ENCODE measurements at places on chromosomes 4 and X.

DNA sequence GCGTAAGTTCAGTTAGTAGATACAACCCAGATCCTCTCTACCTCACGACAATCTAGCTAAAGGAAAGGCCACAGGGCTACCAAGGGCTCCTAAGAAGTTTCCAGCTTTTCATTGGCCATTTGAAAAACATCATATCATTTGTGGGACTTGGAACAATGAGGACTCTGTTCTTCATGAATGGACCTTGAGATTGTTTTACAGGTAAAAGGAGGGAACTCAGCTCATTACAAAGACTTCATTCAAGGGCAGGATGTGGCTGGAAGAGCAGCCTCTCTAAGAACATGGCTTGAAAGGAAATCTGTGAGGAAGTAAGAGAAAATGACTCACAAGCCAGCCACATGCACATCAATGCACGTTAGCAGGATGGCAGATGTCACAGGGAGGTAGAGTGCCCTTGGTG lies 105.9 kb upstream of the SLC7A11 start:
- DNase-seq: no peak

- peak; percentile 54 for DNase-seq
Measured at GRCh38 chr4:14110407-14110806, 482.9 kb upstream of the BOD1L1 start.

DNA sequence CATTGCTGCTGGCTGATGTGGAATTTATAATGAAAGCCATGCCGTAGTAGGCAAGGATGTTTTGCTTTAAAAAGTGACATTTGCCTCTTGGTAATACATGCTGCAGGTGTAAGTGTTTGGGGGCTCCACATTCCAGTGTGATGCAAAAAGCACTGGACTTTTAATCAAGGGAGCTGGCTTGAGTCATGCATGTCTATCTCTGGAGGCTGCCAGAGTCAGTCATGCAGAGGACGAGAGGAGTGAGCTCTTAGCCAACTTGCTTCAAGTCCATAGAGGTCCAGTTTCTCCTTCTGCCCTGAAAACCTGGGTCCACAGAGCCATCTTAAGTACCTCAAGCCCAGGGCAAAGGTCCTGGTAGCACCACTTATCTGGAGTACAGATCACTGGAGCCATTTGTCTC lies 11.6 kb upstream of the CXCL13 start:
- no peak for DNase-seq

- DNase-seq: no peak
Measured at GRCh38 chr4:144353292-144353691, 212.8 kb upstream of the GYPA start.

Data from fibroblast of upper back skin (primary cell).